ELR (cell line): ENCODE measurements at places on chromosomes 6 and 20.
A peak's percentile ranks its signal among the peaks of the same experiment; 100 is the strongest.

- peak; percentile 32 for DNase-seq
Measured at GRCh38 chr6:48229841-48230240, 118.8 kb upstream of the PTCHD4 start.

DNA sequence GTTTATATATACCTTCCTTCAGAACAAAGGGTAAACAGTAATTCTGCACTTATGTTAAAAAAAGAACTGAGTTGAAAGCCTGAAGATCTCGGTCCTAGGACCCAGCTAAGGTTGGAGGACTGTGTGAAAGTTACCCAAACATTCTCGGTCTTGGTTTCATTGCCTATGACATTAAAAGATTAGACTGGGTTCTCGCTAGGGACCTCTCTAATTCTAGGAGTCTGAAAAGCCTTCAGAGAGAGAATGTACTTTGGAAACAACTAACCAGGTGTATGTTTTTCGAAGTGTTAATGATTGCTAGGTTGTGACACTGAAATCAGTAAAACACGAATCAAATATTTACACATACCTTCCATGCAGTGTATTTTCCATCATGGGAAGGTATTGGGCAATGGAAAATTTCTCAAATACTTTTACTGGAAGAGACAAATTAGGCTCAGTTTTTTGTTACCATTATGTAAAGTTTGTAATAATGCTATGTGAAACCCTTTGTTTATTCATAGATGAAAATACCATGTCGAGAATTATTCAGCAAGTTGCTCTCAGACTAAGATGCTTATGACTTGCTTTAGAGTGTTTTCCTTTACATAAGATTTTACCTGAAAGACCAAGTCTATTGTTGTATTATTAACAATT, 113.7 kb upstream of the LOC128125822 start:
- no peak for DNase-seq

GRCh38 chr6:30834646-30835045, 49.7 kb upstream of the DDR1 start:
- DNase-seq = no peak

- DNase-seq = no peak
Measured at GRCh38 chr20:20941468-20941889, 164.7 kb downstream of the LINC00237 start.

DNA sequence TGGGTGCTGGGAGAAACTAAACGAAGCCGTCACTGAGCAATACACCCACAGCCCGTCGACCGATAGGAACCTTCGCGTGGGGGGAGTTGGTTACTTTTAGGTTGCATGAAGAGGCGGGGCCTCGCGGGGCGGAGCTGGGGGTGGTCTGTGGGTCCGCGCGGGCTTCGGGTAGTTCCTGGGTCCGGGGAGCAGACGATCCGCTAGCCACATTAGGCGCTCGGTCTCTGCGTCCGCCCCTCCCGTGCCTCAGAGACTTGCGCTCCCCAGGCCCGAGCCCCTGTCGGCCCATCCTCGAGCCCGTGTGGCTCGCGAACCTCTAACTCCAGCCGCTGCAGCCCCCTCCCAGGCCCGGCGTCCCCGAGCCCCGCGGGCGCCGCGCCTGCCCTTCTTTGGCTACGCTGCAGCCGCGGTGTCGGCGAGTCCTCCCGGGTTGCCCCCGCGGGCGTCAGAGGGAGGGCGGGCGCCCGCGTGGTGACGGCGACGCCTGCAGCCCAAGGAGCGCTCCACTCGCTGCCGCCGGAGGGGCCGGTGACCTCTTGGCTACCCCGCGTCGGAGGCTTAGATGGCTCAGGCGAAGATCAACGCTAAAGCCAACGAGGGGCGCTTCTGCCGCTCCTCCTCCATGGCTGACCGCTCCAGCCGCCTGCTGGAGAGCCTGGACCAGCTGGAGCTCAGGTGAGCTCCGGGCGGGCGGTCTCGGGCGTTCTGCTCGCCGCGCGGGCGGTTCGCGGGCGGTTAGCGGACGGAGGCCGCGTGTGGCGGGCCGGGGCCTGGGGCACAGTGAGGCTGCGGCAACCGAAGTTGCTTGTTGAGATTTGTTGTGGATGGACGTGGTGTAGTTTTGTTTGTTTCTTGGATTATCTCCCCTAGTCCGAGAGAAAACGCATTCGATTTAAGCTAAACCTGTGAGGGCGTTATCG, at the start of gene BAG2:
TSS of gene BAG2 (plus strand) at position 191 of the 920 bp plus-strand sequence. CDS start at position 563, 372 bp downstream.
- DNase-seq = peak; percentile 93

DNA sequence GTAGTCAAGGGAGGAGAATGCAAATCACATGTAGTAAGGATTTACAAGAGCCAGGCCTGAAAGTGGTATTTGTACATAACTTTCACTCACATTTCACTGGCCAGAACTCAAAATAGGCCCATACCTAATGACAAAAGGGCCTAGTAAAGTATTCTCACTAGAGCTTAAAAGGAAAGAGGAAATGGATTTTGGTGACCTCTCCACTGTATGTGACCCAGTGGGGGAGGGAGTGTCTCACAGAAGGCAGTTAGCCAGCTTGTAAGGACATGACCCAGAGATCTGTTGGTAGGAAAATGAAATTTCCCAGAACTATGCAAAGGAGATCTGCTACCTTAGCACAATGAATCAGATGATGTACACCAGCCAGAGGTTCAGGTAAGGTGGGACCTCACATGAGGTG, 124.4 kb downstream of the PTPRT start:
- DNase-seq = no peak

GRCh38 chr6:39339096-39339867, 16.8 kb upstream of the KCNK16 start:
- DNase-seq = no peak

DNA sequence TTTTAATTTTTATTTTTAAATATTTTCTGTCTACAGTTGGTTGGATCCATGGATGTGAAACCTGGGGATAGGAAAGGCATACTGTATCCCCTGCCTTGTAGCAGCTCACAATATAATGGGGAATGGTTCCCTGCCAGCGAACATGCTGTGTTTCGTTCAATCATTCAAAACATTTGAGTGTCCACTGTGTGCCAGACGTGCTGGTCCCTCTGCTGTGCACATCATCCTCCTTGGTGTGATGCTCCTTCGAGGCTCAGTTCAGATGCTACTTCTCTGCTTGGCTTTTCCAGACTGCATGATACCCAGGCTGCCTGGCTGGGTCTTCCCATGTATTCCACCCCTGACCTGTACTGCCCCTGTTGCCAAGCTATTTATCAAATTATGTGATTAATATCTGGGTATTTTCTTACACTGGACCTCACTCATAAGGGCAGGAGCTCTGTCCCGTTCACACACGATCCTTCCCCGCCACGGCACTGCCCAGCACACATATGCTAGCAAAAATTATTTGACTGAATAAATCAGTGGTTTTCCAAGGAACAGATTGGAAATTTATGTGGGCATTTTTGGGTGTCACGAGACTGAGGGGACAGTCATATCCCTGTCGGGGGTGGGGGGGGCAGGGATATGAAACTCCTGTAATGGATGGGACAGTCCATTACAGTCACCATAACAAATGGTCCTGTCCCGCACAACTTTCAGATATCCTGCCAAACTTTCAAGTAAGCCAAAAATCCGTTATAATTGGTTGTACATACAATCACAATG, 4.9 kb downstream of the SDCBP2 start:
- no peak for DNase-seq

DNA sequence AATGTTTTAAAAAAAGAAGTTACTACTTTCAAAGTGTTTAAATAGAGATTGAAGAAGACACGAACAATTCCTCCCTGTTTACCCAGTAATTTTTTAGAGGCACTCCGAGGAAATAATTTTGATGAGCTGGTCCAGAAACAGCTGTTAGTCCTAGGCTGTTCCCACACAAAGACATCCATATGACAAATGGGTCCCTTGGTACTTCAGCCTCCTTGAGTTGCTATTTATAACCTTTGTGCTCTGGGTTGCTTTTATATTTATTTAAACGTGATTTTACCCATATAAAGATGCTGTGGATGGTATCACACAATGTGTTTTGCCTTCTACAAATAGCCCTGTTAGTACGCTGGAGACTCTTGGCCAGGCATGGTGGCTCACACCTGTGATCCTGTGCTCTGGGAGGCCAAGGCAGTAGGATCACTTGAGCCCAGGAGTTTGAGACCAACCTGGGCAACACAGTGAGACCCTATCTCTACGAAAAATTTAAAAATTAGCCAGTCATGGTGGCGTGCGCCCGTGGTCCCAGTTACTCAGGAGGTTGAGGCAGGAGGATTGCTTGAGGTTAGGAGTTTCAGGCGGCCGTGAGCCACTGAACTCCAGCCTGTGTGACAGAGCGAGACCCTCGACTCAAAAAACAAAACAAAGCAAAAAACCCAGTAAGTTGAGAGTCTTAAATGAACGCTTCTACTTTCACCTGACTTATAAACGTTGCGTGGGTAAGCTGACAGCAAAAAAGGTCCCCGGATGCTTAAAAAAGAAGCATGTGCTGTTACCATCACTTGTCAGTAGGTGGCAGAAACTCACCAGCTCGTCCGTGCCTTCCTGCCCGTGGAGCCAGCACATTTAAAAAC, 56.9 kb upstream of the ARMH2 start:
- peak; percentile 75 for DNase-seq

- DNase-seq = no peak
Measured at GRCh38 chr6:143688681-143689080, 10.9 kb downstream of the PHACTR2 start.
